Esophagus mucosa (tissue), 1 donor: ENCODE measurements at places on chromosomes 5 and 9. TPM values are rescaled to one million over a fixed set of nuclear protein-coding genes. Genes with fewer than 3 reads are reported as not detected.

GRCh38 chr9:128093011-128093410 is 25.0 kb downstream of the SLC25A25 start:
- ATAC-seq = no peak

- ATAC-seq = no peak
These were observed 21.3 kb downstream of the ARRDC3 start for GRCh38 chr5:91361790-91362189.

DNA sequence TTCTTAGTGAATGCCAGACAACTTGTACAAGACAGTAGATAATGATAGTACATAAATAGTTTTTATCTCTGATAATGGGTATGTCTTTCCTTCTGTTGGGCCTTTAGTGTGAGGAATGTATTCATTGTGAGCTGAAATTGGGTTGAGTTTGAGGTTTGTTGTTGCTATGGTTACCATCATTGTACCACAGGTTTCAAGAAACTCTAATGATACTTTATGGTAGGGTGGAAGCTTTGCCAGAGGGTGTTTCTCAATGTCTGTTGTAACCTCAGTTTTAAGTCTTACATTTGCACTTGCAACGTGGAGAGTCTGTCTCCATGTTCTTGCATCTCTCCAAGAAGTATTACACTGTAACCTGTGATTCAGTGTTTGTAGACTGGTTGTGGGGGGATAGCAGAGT is 1550.1 kb downstream of the MAT2B start:
- no peak for ATAC-seq

DNA sequence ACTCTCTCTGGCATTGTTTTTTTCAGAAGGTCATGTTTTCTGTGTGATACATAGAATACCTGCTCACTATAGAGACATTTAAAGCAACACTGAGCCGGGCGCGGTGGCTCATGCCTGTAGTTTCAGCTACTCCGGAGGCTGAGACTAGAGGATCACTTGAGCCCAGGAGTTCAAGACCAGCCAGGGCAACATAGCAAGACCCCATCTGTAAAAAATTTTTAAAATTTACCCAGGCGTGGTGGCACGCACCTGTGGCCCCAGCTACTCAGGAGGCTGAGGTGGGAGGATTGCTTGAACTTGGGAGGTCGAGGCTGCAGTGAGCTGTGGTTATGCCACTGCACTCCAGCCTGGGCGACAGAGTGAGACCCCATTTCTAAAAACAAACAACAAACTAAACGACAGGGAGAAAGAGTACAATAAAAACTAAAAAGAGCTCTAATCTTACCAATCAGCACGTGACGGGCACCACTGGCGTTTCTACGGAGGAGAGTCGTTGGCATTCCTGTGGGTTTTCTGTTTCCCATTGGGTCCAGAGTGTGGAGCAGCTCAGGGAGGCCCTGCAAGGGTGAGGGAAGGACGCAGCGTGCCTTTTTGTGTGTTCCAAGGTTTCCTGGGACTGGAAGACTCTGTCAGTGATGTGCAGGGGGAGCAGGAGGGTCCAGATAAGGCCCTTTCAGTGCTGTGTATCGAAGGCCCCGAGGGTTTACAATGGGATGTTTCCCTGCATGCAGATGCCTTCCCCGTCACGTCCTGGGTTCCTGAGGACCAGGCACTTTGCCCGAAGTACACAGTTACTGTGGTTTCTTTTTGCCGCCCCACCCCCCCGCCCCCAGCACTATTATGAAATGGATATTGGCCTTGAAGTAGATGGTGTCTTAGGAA is 7.2 kb upstream of the RNU6ATAC start:
- no peak for ATAC-seq

- ATAC-seq = no peak
These were observed 1019.0 kb downstream of the CDH18 start for GRCh38 chr5:18968966-18969365.

GRCh38 chr9:127612939-127613582 is 984 bp downstream of the STXBP1 start:
- ATAC-seq = peak; percentile 53

GRCh38 chr9:87064311-87064710 is 117.0 kb upstream of the GAS1 start:
- ATAC-seq = no peak

DNA sequence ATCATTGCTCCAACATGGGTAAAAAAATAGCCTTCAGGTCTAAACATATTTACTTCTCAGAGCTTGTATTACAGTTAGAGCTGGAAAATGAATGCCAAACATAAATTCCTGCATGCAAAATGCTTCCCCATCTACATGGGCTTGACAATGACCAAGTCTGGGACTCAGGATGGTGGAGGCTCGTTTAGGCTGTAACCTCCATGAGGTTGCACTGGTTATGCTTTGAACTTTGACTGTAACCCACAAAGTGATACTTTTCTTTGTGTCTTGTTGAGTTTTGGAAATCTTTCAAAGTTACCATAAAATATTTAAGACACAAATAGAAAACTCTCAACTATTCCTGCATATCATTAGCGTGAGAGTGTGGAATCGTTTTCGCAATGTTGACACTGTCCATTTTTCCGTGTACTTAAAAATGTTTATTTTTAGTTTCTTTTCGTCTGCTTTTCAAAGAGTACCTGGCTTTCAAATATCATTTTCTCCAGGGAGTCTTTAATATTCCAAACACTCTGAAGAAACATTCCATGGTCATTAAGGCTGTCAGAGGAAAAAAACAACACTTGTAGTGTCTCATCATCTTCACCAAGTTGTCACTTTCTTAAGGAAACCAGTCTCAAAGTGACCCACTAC is 487.8 kb downstream of the ENC1 start:
- no peak for ATAC-seq

The CYLC2 gene
- total RNA-seq = not detected

The IL9 gene
- not detected for total RNA-seq

The DMRT3 gene
- total RNA-seq = not detected
